MG63 (cell line): ENCODE measurements at places on chromosomes 13 and 19.

GRCh38 chr13:33953203-33953602 is 135.3 kb downstream of the RFC3 start:
- DNase-seq = no peak

GRCh38 chr19:8682472-8682871 is 16.1 kb downstream of the ACTL9 start:
- DNase-seq = no peak

DNA sequence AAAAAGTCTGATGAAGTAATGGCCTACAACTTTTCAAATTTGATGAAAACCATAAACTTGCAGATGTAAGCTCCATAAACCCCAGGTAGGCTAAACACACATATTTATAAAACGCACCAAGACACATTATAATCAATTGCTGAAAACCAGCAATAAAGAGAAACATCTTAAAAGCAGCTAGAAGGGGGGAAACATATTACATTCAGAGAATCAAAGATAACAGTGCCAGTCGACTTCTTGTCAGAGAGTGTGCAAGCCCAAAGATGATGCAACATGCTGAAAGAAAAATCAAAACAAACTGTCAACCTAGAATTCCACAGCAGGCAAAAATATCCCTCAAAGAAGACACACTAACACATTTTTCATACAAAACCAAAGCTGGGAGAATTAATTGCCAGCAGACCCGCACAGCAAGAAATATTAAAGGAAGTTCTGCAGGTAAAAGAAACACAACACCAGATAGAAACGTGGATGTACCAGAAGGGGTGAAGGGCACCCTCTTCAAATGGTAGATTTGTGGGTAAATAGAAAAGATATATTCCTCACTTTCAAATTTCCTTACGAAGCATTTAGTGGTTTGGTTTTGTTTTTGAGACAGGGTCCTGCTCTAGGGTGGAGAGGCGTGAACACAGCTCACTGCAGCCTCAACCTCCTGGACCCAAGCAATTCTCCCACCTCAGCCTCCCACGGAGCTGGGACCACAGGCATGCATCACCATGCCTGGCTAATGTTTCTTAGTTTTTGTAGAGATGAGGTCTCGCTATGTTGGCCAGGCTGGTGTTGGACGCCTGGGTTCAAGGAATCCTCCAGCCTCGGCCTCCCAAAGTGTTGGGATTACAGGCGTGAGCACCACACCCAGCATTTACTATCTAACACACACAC is 16.5 kb upstream of the ATP1A3 start:
- DNase-seq = no peak

DNA sequence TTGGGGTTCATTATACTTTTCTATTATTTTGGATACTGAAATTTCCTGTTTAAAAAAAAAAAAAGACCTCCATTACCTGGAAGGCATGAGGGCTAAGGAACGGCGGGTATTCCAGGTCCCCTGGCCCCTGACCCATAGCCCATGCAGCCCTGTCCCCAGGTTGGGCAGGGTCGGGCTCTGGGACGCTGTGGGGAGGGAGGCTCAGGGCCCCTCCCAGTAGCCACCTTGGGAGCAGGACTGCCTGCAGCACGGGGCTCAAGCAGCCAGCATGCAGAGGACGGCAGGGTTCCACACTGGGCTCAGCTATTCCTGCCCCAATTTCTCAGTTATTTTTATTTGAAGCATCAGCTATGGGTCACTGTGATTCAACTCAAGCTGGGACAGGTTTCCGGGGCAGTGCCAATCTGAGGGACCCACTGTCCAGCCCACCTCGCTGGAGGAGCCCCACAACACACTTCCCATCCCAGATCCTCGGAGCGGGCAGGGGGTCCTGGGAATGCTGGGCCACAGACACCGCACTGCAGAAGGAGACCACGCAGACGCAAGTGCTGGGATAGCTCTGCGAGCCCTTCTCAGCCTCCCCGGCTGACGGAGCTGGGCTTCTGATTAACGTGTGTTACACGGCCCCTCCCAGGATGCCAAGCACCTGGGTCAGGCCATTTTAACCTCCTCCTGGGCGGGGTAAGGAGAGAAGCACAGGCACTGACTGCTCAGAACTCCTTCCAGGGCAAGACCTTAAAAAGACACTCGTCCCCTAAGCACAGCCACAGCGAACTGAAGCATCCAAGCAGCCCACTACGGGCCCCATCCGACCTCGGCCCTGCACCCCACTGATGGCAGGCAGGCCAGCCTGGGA is 60.1 kb downstream of the PEPD start:
- DNase-seq = no peak

GRCh38 chr13:35817642-35818607 is 313.3 kb downstream of the DCLK1 start:
- no peak for DNase-seq

- no peak for DNase-seq
Observed at GRCh38 chr13:78198821-78199220, 280.2 kb upstream of the EDNRB start.

DNA sequence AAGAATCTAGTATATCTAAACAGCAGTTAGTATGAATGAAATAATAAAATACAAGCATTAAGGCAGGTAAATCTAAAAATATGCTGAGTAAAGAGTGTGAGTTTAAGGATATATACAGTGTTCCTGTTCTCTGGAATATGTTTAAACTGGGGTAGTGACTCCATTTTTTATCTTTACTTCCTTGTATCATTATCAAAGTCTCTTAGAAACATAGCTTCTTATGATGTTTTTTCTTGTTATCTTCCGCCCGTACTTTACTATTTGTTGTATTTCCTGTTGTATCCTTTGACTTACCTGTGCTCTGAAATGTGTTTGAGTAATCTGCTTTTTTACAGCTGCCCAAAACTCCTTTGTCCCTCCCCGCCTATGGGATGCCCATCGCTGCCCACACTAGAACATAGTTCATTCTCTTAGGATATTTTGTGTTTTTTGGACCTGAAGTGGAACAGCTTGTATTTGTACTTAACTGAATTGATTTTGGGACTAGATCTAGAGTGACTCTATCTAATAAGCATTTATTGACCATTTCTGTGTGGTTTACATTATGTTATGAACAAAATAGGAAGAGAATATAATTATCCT is 80.8 kb downstream of the PDS5B start:
- DNase-seq = no peak

DNA sequence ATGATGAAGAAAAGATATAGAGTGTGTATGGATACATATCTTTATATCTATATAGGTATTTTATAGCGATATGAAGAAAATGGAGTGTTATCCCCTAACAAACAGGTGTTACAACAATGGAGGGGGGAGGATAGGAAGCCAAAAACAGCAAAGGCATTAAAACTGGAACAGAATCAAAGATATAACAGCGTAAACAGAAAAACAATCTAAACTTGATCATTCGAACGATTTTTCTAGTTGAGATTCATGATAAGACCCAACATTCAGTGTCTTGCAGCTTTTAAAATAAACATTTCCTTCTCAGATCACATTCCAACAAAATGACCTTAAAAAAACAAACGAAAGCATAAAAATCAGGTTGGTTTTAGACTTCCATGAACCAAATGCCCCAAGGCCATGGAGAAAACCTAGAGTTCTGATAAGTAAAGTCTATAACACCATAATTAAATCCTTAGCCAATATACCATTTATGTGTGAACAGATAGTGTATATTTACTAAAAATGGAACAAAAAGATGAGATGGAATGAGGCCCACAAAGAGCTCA is 55.7 kb downstream of the CAB39L start:
- DNase-seq = no peak

- DNase-seq = no peak
Observed at GRCh38 chr13:47832458-47832972, 168.6 kb downstream of the SUCLA2 start.

GRCh38 chr13:20812890-20813289 is 39.1 kb upstream of the EEF1AKMT1 start:
- no peak for DNase-seq

GRCh38 chr19:3211191-3211590 is 13.3 kb upstream of the CELF5 start:
- no peak for DNase-seq
